ENCODE measurements at places on chromosomes 12 and 14.

DNA sequence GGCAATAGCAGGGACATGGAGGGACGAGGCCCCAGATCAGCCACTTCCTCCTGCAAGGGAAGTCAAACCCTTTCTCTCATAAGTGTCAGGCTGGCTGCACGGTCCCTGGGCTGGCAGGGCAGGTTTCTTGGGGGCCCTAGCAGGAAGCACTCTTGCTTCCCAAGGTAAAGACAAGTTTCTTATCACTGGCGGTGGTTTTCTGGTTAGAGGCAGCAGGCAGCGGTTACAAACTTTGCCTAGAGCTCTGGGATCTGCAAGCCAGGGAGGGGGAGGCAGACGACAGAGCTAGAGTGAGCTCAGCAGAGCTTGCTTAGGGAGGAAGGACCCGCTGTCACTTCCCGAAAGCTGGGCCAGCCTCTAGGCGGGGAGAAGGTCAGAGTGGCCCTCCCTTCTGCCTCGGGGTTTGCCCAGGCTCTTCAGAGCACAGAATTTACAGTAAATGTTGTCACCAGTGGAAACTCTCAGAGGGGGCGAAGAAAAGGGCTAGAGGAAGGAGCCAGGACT, 20.4 kb downstream of the BATF start:
- peak; percentile 68 for DNase-seq

GRCh38 chr14:104164512-104164911, 26.1 kb downstream of the KIF26A start:
- no peak for DNase-seq

DNA sequence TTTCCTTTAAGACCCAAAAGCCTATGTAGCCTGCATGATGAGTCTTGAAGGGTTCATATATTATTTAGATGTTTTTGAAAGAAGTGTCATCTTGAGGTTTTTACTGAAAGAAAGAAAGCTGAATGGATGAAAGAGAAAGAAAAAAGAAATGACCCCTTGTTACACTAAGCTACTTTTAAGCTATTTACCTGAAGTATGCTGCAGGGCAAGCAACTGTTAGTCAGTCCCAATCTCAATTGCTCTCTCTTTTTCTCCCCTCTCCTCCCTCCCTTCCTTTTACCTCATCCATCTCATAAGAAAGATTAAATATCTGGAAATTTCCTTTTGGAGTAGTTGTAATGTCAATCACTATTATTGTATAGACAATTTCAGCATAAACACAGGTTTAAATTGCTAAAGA, 512.4 kb downstream of the TMTC2 start:
- no peak for DNase-seq

GRCh38 chr12:74241341-74241740, 296.3 kb upstream of the ATXN7L3B start:
- DNase-seq = no peak

GRCh38 chr14:87044807-87045206, 948.2 kb downstream of the GALC start:
- DNase-seq = no peak

GRCh38 chr12:38711054-38711453, 194.3 kb downstream of the CPNE8 start:
- DNase-seq = no peak

- DNase-seq = no peak
These were observed 30.9 kb upstream of the TUBA1C start for GRCh38 chr12:49233842-49234526.

GRCh38 chr12:11693067-11693466, 43.6 kb downstream of the ETV6 start:
- DNase-seq = no peak

DNA sequence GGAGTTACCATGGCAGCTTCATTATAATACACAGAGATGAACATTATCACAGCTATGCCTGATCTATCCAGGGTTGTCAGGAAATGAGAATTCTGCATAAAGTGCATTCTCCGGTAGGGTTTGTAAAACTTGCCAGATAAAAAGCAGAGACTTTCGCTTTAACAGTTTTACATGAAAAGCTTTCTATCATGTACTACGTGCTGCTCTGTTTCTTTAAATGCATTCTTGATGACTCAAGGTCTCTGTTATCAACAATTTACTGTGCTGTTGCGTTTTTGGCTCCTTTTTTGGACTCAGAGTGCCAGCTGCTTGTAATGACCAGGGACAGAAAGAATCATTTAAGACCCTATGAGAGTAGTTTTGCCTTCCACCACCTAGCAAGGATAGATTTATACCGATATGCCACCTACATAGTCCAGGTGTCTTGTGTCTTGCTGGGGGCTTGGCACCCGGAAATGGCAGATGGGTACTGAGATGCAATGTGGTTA, 371.2 kb downstream of the BTG1 start:
- DNase-seq = no peak

GRCh38 chr14:72708222-72708621, 185.7 kb downstream of the DPF3 start:
- DNase-seq = no peak

- no peak for DNase-seq
These were observed 988.6 kb upstream of the TMEM132C start for GRCh38 chr12:127278351-127278750.

- DNase-seq = no peak
These were observed 87.6 kb upstream of the MED13L start for GRCh38 chr12:116365114-116365513.

DNA sequence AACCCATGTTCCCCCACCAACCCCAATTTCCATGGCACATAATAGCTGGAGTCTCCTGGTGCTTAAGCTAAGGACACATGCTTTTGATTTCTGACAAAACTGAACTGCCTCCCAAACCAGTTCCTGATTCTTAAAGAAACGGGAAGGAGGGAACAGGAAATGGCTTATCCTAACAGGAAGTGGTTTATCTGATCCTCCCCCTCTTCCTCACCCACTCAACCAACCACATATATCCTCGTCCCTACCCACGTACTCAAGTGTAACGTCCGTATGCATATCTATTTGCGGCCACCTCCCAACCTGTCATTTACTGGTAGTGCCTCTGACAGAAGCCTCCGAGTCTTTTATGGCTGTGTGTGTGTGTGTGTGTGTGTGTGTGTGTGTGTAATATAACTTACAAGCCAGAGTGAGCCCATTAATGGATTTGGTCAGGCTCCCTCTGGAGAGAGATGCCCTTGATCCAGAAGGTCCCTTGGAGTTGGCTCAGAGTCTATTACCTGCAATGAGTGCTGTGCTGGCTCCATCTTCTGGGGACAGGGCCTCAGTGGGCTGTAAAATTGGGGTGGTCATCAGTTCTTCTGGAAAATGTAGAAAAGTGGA, 7.7 kb downstream of the DAZAP2 start:
- DNase-seq = no peak

- peak; percentile 0 for DNase-seq
These were observed 64.5 kb downstream of the FOXG1 start for GRCh38 chr14:28831126-28831525.

GRCh38 chr12:6626654-6627283, 9.0 kb downstream of the LPAR5 start:
- DNase-seq = no peak

- DNase-seq = no peak
These were observed 18.5 kb upstream of the AQP2 start for GRCh38 chr12:49932023-49932422.

- DNase-seq = no peak
These were observed 129.2 kb upstream of the USP15 start for GRCh38 chr12:62130834-62131552.

GRCh38 chr12:26135010-26135420, 10.2 kb upstream of the BHLHE41 start:
- no peak for DNase-seq

DNA sequence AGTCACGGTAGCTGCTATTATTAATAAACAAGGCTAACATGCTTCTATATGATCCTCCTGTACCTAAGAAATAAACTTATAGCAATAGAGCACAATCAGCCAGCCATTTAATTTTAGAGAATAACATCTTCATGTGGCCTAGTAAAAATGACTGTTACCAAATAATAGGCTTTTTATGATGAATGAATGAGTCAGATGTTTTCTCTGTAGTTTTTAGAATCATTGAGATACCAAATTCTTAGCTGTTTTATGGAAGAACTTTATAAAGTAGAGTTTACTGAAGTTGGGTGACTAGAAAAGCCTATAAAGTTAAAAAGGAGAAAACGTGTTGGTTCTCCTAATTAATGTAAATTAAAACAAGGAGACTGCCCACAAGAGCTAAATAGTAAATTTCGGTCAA, 40.7 kb downstream of the WNK1 start:
- DNase-seq = no peak

- DNase-seq = no peak
These were observed 2.5 kb downstream of the SSPN start for GRCh38 chr12:26197832-26198231.

GRCh38 chr14:91303091-91303923, 58.8 kb upstream of the GPR68 start:
- peak; percentile 89 for DNase-seq

DNA sequence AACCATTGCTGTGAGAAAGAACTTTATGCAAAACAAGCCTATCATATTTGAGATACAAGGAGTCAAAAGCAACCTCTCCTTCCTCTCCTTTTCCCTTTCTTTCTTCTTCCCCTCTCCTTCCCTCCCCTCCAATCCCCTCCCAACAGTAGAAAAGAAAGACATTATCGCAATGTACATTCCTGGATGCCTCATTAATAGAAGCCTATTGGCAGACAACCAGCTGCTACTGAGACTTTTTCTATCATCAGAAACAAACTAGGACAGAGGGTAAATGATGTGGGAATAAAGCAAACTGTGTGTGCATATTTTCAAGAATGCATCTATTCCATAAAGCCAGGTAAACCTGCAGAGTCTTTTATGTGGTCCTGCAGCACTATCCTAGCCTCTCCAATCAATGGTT, 237.2 kb downstream of the ITPR2 start:
- DNase-seq = no peak

GRCh38 chr12:55068416-55069010, 48.7 kb downstream of the NEUROD4 start:
- DNase-seq = peak; percentile 10

- no peak for DNase-seq
These were observed 58.4 kb downstream of the FAM222A start for GRCh38 chr12:109771746-109772621.

GRCh38 chr12:129532082-129532481, 371.7 kb downstream of the TMEM132D start:
- DNase-seq = no peak

GRCh38 chr12:52534482-52534881, 14.3 kb upstream of the KRT5 start:
- DNase-seq = no peak

DNA sequence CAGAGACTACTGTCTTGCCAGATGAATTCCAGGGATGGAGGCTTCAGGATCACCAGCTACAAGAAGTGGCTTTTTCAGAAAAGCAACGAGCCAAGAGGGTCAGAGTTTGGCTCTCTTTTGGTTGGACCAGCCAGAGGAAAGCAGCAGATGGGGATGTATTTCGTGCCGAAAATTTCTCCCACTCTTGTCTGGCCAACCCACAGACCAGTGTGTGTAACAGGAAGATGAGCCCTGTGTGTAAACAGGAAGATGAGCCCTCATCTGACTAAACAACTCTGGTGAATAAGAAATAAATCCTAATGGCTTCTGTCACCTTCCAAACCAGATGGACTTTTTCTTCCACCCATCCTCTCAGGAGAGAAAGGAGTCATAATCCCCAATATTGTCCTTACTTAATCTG, 13.1 kb downstream of the GPR68 start:
- DNase-seq = no peak

DNA sequence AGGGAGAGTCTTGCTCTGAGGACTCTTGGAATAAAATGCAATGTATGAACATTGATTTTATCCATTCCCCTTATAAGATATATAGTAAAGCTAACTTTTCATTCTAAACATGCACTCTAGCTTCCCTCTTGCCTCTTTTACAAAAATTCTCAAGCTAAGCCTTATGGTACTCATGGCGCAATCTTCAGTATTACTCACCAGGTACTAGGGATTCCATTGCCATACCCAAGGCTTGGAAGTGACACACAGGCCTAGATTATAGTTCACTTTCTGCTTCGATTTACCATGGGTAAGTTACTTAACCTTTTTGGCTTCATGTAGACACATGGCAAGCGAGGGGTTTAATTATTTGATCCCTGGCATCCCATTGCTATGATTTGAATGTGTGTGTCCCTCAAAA, 331.5 kb downstream of the LRIG3 start:
- DNase-seq = no peak

DNA sequence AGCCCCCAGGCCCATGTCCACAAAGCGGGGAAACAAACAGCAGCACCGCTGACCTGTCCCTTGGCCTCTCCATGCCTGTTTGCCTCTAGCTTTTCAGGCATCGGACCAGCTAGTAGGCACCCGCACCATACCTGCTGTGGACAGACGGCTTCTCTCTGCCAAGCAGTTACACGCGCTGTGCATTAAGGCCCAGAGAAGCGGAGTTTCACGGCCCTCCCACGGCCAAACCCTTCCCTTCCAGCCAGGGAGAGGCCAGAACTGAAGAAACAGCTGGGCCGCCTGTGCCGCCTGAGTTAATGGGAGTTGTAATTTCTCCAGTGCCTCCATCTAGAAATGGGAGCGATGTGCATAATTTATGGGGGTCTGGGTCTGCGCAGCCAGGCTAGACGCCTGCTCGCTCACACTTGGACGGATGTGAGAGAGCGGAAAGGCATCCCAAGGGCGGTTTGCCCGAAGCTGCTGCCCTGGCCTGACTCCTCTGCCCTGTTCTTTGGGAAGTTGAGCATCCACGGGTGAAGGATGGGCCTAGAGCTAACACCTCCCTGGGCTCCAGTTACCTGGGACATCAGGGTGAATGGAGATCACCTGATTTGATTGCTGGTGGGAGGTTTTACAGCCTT, 89.7 kb upstream of the BCL11B start:
- no peak for DNase-seq

GRCh38 chr12:130982565-130983225, 29.0 kb downstream of the ADGRD1 start:
- DNase-seq = no peak

DNA sequence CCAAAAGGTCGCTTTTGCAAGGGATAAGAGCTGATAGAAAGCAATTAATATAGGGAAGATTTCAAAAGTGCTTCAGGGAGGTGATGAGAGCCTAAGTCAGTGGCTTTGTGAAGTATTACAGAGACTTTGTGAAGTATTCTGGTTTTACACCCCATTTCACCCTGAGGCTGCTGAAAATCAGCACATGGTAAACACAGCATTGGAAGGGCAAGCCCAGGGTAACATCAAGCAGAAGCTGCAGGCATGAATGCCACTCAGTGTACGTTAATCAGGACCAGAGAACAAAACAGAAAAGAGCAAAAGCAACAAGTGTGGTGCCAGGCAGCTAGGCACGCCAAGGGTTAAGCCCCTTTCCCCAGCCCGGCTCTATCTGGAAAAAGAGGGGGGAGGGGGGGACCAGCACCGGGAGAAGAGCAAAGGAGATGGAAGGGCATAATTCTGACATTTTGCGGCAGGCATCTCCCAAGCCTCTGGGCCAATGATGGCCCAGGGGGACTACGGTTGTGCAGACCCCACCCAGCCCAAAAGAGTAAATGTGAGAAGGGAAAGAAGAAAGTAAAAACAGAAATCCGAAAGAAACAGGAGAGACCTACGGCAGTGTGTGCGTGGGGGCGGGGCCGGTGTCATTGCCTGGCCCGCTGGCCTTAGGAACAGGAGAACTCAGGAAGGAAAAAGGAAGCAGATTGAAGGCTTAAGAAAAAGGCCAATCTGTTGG, 58.9 kb downstream of the DHRS2 start:
- DNase-seq = no peak

GRCh38 chr12:5335069-5335468, 96.8 kb upstream of the NTF3 start:
- DNase-seq = no peak
